Astrocyte of the cerebellum (primary cell): ENCODE measurements at places on chromosomes 6 and 20.

- no peak for DNase-seq
Measured at GRCh38 chr6:38080360-38080759, 260.8 kb downstream of the ZFAND3 start.

DNA sequence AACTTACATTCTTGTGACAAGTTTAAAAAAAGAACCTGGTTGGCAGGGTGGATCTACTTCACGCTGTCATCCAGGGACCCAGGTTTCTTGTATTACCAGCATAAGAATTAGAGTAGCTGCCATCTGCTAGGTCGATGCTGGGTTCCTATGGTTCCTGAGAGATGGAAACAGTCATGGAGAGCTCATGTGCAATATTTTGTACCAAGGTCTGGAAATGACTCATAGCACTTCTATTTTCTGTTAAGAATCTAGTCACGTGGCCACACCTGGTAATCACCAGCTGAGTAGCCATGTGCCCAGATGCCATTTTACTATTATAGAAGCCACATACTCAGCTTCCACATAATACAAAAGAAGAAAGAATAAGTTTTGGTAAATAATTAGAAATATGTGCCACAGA lies 171.3 kb downstream of the CD83 start:
- DNase-seq = no peak

DNA sequence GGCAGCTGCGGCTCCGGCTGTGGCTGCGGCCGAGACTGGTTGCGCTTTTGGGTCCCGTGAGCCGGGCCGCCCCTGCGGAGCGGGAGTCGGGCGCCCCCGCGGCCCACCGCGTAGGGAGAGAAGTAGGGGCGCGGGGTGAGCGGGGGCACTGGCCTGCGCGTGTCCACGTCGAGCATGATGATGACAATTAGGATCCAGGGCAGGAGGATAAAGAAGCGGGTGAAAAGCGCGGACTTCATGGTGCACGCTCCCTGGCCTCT lies 739 bp downstream of the B3GAT2 start:
- no peak for DNase-seq

GRCh38 chr6:150027806-150028565 lies 2.7 kb upstream of the RAET1L start:
- DNase-seq = no peak

DNA sequence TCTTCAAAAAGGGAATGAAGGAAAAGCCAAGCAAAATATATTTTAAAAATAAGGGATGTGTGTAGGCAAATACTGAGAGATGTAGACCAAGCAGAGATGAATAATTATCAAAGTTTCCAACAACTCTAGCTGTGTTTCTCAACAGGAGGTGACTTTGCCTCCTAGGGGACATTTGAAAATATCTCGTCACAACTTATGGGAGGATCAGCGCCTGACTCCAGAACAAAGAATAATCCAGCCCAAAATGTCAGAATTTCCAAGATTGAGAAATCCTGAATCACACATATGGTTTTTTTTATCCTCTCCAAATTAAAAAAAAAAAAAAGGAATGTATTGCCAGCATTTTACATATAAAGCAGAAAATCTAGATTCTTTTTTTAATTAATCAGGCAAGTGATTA lies 241.2 kb upstream of the ZFP64 start:
- DNase-seq = no peak

DNA sequence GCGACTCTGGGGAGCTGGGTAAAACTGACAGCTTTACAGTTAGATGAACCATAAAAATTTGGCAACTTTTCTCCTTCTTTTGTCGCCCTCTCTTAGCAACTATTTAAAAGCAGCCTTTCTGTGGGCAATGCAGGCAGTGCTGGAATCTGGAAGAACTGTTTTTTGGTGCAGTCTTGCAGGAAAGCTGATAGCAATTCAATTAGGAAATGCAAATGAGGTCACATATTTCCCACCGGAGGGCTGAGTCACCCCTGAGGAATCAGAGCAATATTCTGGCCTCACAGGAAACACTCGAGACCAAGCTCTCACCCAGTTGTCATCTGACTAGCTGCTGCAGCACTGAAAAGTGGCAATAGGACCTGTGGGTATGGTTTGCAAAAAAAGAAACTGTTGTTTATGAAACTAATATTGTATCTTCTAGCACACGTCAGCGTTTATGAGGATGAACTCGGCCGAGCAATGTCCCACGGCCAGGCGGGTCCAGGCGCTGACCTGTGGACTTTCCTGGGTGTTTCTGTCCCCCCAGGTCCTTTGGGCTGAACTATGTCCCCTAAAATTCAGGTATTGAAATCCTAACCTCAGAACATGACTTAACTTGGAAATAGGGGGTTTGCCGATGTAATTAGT lies 312.3 kb downstream of the TAF4 start:
- peak; percentile 57 for DNase-seq

DNA sequence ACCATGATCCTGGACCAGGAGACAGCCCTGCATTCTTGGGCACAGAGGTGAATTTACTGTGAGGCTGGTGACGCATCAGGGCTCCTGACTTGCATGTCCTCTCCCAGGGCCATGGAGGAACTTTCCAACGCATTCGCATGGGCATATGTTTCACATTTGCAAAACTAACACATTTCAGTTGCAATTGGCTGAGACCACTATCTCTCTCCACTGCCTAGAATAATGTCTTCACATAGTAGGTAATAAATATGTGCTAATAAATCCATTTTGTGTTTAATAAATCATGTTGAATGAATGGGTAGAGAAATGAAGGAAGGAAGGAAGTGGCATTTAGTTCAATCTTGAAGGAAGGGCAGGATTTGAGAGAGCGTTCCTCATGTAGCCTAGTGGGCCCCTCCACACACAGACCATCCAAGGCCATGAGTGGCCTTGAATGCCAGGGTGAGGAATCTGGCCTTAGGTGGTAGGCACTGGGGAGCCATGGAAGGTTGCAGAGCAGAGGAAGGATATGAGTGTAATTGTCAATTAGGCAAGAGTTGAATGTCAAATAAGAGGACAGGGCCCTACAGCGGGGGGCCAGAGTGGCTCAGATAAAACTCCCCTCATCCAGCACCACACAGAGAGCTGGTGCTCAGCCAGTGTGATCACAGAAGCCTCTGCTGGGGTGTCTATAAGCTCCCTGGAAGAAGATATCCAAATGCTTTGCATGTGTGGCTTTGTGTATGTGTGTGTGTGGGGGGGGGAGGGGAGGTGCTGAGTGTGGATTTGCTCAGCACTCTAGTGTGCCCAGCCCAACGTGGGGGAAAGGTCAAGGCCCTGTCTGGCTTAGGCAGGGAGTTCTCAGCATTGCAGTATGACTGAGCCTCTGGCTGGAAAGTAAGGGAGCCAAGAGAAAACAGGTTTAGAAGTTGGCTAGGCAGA lies 30.9 kb upstream of the CCN5 start:
- DNase-seq = no peak

- no peak for DNase-seq
Measured at GRCh38 chr6:45599053-45599452, 221.3 kb upstream of the SUPT3H start.
